ENCODE measurements at places on chromosomes 6 and 20. TPM values are rescaled to one million over a fixed set of nuclear protein-coding genes. Genes with fewer than 3 reads are reported as not detected.

DNA sequence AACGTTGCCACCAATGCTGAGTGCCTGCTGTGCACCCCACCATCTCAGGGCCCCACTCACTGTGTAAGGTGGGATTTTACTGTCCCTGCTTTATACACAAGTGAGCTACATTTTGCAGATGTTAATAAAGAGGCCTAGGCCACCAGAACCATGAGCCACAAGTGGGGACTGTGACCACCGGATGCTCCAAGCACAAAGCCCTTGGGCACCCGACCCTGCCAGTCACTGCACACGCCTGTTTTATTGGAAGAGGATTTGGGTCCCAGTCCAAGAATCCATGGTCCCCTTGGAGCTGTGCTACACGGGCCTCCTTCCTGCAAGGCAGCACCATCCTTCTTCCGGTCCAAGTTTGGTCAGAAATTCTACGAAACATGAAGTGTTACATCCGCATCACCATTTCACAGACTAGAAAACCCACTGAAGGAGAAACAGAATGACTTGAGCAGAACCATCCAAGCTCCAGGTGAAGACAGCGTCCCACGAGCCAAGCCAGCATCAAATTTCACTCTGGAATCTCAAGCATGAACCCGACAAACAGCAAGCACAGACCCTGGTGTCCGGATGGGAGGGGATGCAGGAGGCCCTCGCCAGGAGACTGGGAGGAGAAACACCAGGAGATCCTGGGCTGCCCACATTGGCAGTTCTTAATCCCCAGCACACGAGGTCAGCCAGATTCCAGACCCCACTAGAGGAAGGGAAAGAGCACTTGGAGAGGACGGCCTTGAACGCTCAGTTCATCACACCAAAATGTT lies 226.9 kb downstream of the DLL1 start:
- H3K4me1 ChIP-seq = peaks cover 2% of the 10 kb centered on the region
- no peak for DNase-seq
- no peak overlapping the region for H3K27ac ChIP-seq
- H3K36me3 ChIP-seq = no peaks in the 10 kb centered on the region

DNA sequence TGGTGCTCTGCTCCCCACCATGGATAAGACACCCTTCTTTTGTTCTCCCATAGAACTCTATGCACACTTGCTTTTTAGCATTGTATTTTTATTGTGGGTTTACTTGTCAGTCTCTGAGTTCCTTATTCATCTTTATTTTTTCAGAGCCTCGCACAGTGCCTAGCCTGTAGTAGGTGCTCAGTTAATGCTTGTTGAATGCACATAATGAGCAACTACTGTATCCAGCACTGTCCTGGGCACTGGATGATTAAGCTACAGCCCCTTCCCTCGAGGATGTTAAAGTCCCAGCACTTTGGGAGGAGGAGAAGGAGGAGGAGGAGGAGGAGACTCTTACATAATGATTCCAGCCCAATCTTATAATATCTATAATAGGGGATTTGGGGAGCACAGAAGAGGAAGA lies 16.8 kb downstream of the MMP24 start:
- no peaks in the 10 kb centered on the region for H3K4me1 ChIP-seq
- H3K36me3 ChIP-seq = no peaks in the 10 kb centered on the region
- H3K4me3 ChIP-seq = no peak overlapping the region
- no peak for DNase-seq
- no peak overlapping the region for H3K27ac ChIP-seq

DNA sequence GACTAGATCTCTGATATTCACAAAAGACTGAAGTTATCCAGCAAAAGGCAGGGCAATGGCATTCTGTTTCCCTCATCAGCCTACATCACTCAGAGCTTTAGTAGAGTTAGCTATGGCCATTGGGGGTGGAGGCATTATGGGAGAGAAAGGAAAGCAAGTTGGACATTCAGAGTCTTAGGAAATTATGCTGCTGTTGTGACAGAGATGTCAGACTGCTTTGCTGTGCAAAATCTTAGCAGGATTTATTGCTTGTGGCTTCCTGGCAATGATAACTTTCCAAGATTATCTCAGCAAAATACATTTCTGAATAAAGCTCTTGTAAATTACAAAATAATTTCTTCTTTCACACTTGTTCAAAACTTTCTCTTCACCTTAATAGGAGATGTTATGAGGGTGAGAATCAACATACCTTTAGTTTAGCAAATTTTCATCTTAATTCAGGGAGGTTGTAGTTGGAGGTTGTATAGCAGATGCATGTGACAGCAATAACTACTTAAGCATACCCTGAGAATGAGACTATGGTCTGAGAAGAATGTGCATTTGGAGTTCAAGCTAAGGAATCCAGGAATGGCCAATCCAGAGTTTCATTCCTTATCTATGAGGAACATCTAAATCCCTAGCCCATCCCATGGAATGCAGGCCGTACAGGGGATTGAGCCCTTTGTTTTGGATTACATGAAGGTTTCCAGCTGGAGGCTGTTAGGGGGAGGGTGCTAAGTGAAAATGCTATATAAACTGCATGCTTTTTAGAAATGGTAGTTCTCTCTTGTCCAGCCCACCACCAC lies 179.8 kb downstream of the HAO1 start:
- H3K4me3 ChIP-seq = no peak overlapping the region
- no peak for DNase-seq
- no peaks in the 10 kb centered on the region for H3K27me3 ChIP-seq
- H3K4me1 ChIP-seq = no peaks in the 10 kb centered on the region

GRCh38 chr6:37816599-37817375 lies 2.7 kb upstream of the ZFAND3 start:
- peak overlapping the region; percentile 29 for H3K4me3 ChIP-seq
- peaks cover 5% of the 10 kb centered on the region for H3K27me3 ChIP-seq
- peak overlapping the region; percentile 46 for H3K27ac ChIP-seq
- H3K4me1 ChIP-seq = peaks cover 27% of the 10 kb centered on the region

DNA sequence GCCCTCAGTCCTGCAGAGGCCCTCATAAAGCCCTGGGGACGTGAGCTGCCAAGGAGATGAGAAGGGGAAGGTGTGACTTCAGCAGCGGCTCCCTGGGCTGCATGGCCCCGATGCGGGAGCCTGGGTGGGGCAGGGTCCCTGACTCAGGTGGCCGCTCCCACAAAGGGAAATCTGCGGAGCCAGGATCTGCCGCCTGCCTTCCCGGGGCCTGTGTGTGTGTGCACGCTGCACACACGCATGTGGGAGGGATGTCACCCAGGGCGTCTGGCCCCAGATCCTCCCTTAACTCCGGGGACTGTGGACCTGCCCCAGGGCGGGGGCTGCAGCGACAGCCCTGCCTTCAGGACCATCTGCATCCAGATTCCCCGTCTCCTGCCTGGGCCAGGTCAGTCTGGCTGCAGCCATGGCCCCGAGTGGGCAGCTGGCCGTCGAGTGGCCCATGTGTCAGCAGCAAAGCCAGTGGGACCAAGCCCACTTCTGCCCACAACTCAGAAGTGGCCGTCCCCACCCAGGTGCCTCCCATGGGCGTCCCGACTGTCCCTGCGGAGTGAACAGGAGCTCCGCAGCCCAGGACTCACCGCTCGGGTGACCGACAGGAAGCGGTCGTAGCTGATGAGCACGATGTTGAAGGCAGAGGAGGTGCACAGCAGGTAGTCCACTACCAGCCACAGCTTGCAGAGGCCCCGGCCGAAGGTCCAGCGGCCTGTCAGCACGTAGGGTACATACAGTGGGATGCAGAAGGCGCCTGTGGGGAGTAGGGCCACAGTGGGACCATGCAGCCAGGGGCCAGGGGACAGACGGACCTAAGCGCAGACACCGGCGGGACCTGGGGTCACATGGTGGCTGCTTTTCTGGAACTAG lies 1.9 kb downstream of the HRH3 start:
- H3K36me3 ChIP-seq = no peaks in the 10 kb centered on the region
- H3K4me1 ChIP-seq = no peaks in the 10 kb centered on the region
- no peak for DNase-seq

DNA sequence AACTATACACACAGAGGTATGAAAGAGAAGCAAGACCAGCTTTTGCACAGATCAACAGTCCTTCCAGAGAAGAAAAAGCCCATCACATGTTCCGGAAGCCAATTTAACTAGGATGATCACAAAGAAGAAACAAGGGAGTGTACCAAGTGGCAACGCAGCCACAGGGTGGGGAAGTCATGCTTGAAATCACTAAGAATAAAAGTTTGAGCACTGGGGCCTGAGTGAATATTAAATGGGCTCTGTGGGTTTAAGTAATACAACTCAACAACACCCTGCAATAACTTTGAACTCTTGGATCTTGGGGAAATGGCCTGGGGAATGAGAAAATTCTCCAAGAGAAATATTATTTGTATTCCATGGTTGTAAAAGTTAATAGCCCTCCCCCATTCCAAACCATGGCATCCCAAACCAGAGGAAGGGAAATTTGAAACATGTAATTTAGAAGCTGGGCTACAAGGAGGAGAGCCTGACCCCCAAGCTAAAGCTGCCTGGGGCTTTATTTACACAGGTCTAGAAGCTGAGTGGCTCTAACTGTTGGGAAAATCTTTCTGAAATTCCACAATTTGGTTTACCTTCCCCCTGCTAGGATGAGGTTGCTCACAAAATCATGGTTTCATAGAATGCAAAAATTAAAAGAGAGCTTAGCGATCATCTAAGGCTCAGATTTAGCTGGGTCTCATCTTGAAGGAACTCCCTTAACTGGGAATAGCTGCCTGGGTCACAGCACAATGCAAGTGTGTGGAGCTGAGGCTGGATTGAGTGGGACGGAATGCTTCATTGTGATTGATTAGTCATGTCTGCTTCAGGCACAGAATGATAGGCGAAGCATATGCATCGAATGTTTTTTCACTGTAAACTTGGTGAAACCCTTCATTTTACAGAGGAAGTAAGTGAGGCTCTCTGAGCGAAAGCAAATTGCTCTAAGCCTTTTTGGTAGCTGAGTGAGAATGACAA lies 143.6 kb downstream of the BMP7 start:
- peaks cover 4% of the 10 kb centered on the region for H3K4me1 ChIP-seq
- H3K4me3 ChIP-seq = no peak overlapping the region
- no peaks in the 10 kb centered on the region for H3K36me3 ChIP-seq
- peaks cover 4% of the 10 kb centered on the region for H3K27me3 ChIP-seq
- no peak overlapping the region for H3K27ac ChIP-seq

DNA sequence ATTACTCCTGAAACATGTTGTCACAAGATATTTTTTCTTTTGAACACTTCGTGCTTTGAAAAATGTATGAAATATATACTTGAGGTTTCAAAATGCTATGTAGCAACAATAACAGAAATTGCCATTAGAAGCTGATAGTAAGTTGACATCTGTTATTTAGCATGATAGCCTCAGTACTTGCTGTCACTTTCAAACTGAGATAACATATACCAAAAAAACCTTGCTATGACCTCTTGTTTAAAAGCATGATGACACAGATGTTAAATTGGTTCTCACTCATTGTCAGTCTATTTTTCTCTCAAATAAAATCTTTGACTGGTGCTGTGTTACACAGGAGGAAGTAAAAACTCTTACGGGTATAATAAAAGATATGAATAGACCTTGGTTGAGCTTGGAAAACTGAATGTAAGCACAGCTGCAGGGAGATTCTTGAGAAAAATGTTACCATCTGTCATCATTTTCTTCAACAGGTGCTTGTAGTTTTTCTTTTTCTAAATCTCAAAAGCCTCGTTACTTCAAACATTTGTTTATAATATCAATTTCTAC lies 18.6 kb downstream of the MOXD1 start:
- H3K4me3 ChIP-seq = no peak overlapping the region
- H3K27ac ChIP-seq = no peak overlapping the region
- peaks cover 20% of the 10 kb centered on the region for H3K27me3 ChIP-seq
- no peaks in the 10 kb centered on the region for H3K36me3 ChIP-seq

- no peak overlapping the region for H3K4me3 ChIP-seq
- no peak for DNase-seq
- H3K27ac ChIP-seq = no peak overlapping the region
Measured at GRCh38 chr6:4163408-4164116, 28.2 kb upstream of the ECI2 start.

- no peak for DNase-seq
- no peak overlapping the region for H3K4me3 ChIP-seq
- no peaks in the 10 kb centered on the region for H3K4me1 ChIP-seq
- H3K36me3 ChIP-seq = no peaks in the 10 kb centered on the region
- no peaks in the 10 kb centered on the region for H3K27me3 ChIP-seq
Measured at GRCh38 chr6:22980446-22980845, 411.1 kb downstream of the HDGFL1 start.

- H3K27ac ChIP-seq = no peak overlapping the region
- peaks cover 2% of the 10 kb centered on the region for H3K4me1 ChIP-seq
- no peak overlapping the region for H3K4me3 ChIP-seq
- no peaks in the 10 kb centered on the region for H3K36me3 ChIP-seq
- H3K27me3 ChIP-seq = peaks cover 7% of the 10 kb centered on the region
- DNase-seq = no peak
Measured at GRCh38 chr6:43901733-43902230, 131.8 kb downstream of the VEGFA start.

- no peak for DNase-seq
- no peak overlapping the region for H3K27ac ChIP-seq
- no peaks in the 10 kb centered on the region for H3K36me3 ChIP-seq
- no peaks in the 10 kb centered on the region for H3K4me1 ChIP-seq
- H3K4me3 ChIP-seq = no peak overlapping the region
- peaks cover 4% of the 10 kb centered on the region for H3K27me3 ChIP-seq
Measured at GRCh38 chr20:56592817-56593216, 36.3 kb upstream of the TFAP2C start.

GRCh38 chr6:159307246-159307790 lies 138.1 kb downstream of the FNDC1 start:
- no peak for DNase-seq
- H3K27ac ChIP-seq = no peak overlapping the region
- no peaks in the 10 kb centered on the region for H3K36me3 ChIP-seq
- H3K4me1 ChIP-seq = no peaks in the 10 kb centered on the region

GRCh38 chr6:50986319-50986718 lies 167.6 kb downstream of the TFAP2B start:
- no peak overlapping the region for H3K4me3 ChIP-seq
- H3K4me1 ChIP-seq = no peaks in the 10 kb centered on the region
- H3K27me3 ChIP-seq = no peaks in the 10 kb centered on the region
- no peaks in the 10 kb centered on the region for H3K36me3 ChIP-seq
- no peak for DNase-seq

DNA sequence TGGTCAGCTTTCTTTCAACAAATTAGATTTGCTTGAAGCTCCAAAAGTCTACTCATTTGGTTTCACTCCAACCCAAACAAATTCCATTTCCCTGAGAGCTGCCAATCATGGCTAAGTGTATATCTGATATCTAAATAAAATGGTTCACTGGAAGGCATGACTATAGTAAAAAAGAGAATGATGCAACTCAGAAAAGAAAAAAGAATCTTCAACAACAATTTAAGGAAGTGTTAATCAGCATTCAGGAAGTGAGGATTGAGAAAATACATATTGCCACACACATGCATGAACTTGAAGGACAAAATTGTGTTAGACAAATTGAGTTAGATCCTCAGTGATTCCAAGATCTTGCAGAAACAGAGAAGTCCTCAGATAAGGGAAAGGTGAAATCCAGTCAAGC lies 972.9 kb upstream of the FLRT3 start:
- no peaks in the 10 kb centered on the region for H3K27me3 ChIP-seq
- H3K4me1 ChIP-seq = no peaks in the 10 kb centered on the region
- no peak overlapping the region for H3K27ac ChIP-seq
- DNase-seq = no peak
- H3K4me3 ChIP-seq = no peak overlapping the region
- no peaks in the 10 kb centered on the region for H3K36me3 ChIP-seq

The CST2 gene
- not detected for total RNA-seq

The OR2H2 gene
- not detected for total RNA-seq

The PRICKLE4 gene
- not detected for total RNA-seq

The COL11A2 gene
- 1.1 TPM for total RNA-seq

The PPP1R3G gene
- 0.17 TPM for total RNA-seq

The HM13 gene
- total RNA-seq = 112 TPM

The BANF2 gene
- not detected for total RNA-seq

The EGFL8 gene
- total RNA-seq = 22.6 TPM
